ENCODE measurements at places on chromosomes 2 and 18.

- DNase-seq, result no peak
These were observed 4.6 kb downstream of the TGIF1 start for GRCh38 chr18:3454365-3455089.

GRCh38 chr2:186721956-186722355, 28.1 kb downstream of the FAM171B start:
- no peak for DNase-seq

DNA sequence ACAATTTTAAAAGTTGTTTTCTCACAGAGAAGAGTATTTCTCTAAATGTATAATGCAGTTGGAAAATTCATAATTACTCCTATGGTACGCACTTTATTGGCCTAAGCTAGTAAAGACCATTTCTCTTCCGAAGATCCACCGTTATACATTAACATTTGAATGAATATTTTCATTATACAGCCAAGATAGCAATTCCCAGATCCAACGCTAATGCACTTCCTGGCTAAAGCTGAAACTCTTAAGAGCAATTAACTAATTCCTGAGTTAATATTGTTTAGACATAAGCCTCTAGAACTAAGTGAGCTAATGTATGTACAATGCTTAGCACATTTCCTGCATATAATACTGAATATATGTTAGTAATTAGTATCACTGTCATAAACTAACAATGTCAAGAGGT, 56.2 kb downstream of the PDK1 start:
- no peak for DNase-seq

- no peak for DNase-seq
These were observed 151.5 kb downstream of the WDSUB1 start for GRCh38 chr2:159134979-159135378.

- DNase-seq, result no peak
These were observed 96.1 kb downstream of the NRP2 start for GRCh38 chr2:205778356-205778755.

GRCh38 chr18:70421471-70422390, 132.9 kb downstream of the SOCS6 start:
- no peak for DNase-seq

- DNase-seq, result no peak
These were observed 54.4 kb downstream of the CYP1B1 start for GRCh38 chr2:38021589-38021988.

- peak; percentile 61 for DNase-seq
These were observed 45.9 kb upstream of the FAM117B start for GRCh38 chr2:202588647-202589581.

GRCh38 chr2:207960911-207961310, 64.4 kb downstream of the PLEKHM3 start:
- DNase-seq, result no peak

DNA sequence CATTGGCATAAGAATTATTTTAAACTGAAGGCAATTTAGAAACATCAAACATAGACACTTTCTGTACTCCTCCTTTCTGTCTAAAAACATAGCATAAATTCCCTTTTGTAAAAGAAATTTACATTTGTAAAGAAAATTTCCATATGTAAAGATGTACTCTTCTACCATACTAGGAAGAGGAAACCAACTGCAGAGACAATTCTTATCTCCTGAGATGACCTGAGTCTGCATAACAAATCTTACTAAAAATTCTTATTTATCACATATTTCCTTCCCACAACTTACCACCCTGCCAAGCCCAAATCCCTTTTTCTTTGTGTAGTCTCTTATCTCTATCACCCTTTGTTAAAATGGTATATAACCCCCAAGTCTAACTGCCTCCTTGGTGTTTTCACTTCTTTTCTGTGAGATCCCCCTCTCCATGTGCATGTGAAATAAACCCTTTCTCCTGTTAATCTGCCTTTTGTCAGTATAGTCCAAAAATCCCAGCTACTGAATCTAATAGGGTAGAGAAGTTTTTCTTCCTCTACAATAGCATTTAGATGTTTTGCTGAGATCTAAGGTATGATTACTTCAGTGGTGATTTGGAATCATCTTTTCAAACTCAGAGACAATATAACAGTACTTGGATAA, 81.0 kb downstream of the CHN1 start:
- no peak for DNase-seq

- DNase-seq, result no peak
These were observed 8.5 kb upstream of the NCKAP5 start for GRCh38 chr2:133576714-133577113.

DNA sequence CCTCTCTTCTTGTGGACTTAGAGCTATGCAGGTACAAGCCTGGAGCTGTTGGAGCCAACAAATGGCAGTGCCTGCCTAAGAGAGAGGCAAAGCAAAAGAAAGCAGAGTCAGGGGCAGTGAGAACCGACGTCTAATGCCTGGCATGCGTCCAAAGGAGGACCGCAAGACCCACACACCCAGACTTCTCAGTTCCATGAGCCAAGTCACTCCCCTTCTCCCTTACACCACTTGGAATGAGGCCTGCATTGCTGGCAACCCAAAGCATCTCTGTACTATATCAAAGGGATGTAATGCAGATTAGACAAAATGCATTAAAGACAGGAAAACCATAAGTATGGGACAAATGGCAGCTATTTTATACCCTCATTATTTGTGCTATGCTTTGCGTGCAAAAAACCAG, 49.9 kb upstream of the RNU4ATAC start:
- no peak for DNase-seq

GRCh38 chr2:30971231-30972025, 164.2 kb upstream of the CAPN13 start:
- DNase-seq, result no peak

- no peak for DNase-seq
These were observed 324.0 kb upstream of the SETBP1 start for GRCh38 chr18:44356566-44357157.

DNA sequence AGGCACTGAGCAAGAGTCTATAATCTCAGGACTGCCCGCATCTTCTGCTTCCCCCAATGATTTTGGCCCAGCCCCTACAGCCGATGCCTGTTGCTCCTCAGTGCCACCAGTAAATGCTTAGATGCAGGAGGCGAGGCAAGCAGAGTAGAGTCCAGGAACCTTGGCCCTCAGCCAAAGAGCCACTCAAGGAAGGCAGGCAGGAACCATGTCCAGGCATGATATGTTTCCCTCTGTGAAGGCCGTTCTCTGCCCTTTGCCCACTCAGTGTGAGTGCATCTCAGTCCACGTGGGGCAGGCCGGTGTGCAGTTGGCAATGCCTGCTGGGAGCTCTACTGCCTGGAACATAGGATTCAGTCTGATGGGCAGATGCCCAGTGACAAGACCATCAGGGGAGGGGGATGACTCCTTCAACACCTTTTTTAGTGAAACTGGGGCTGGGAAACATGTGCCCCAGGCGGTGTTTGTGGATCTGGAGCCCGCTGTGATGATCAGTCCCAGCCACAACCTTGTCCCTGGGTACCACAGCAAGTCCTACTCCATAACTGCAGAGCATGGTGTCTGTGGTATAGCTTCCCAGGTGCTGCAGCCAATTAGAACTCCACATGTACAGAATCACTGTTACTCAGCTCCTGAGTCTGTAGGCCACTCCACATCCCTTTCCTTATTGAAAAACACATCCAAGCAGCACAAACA, 9.7 kb upstream of the DNAJB2 start:
- DNase-seq, result no peak

DNA sequence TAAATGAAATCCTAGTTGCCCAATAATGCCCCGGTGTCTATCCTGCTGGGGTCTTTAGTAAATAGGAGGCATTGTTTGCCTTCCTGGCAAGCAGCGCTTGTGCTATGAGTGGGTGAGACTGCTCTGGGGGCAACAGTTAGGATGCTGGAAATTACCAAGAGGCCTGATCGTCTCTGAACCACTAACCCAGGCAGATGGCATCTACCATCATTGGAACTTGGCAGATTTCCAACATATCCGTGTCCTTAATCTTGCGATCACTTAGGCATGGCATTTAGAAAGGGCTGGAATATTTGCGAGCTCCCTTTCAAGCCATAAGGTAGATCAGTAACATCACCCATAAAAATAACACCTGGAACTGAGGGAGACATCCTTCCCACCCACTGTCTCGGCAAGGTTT, 18.8 kb upstream of the SH3RF3 start:
- no peak for DNase-seq

DNA sequence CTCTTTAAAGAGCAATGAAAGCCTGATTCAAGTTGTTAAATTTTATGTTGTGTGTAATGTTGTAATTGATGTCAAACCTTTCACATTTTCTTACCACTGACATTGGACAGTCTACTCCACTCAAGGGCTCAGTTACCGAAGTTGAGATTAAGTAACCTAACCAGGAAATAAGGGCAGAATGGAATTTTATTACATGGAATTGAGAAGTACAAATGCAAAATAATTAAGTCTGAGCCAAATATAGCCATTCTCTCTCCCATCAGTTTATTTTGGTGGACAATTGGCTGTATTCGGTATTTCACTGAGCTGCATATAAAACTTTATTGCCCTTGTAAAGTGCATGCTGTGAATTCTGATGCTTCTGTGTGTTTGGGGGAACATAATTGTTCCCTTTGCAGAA, 231.5 kb downstream of the TTC32 start:
- DNase-seq, result no peak

GRCh38 chr2:145012806-145013205, 492.9 kb upstream of the ZEB2 start:
- DNase-seq, result no peak

GRCh38 chr2:166841679-166842078, 46.6 kb upstream of the XIRP2 start:
- DNase-seq, result no peak

DNA sequence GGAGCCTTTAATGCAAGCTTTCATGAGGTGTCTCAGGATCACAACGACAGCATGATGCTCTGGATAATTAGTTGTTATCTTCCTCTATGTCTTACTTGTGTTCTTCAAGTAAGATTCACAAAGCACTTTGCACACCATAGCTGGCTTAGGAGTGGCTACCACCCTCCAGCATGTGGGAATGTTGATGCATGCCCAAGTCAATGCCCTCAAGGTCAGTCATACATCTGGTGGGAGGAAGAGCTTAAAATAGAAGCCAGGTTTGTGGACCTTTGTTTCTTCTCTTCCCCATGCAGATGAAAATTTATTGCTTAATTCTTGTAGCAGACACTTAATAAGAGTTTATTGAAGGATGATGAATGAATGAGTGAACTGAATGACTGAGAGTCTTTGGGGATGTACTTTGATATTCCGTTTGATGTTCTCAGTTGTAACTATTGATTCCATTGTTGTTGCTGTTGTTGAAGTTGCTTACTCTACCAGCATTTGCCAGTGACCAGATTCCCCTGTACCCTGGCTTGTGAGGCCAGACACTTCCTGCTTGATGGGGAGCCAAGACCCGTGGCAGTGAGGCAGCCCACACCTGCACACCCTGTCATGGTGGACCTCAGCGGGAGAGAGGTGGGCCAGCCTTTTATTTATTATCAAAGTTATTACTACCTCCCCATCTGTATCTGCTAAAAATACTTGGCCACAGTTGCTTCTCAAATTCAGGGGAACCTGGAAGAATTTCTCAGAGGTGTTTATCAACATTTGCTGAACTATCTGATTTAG, 137.8 kb downstream of the LAMA3 start:
- no peak for DNase-seq

DNA sequence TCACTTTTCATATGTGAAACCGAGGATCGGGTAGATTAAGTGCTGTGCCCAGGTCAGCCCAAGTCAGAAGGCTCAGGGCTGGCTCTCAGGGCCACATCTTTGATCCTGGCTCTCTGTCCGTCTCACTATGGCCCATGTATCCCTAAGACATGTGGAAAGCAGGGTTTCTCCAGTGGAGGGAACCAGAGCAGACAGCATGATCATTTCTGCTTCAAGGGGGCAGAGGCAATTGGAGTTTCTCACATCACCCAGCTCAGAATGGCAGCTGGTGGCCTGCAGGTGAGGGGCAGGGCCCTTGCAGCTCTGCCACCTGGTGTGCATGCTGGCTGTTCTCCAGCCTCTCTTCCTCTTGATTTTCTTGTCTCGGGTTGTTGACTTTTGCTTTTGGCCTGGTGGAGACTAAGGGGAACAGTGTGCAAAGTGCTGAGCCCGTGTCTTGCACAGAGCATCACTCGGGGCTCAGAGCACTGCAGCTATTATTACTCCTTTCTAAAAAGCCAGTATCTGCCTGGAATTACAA, 27.0 kb downstream of the LDLRAD4 start:
- no peak for DNase-seq

DNA sequence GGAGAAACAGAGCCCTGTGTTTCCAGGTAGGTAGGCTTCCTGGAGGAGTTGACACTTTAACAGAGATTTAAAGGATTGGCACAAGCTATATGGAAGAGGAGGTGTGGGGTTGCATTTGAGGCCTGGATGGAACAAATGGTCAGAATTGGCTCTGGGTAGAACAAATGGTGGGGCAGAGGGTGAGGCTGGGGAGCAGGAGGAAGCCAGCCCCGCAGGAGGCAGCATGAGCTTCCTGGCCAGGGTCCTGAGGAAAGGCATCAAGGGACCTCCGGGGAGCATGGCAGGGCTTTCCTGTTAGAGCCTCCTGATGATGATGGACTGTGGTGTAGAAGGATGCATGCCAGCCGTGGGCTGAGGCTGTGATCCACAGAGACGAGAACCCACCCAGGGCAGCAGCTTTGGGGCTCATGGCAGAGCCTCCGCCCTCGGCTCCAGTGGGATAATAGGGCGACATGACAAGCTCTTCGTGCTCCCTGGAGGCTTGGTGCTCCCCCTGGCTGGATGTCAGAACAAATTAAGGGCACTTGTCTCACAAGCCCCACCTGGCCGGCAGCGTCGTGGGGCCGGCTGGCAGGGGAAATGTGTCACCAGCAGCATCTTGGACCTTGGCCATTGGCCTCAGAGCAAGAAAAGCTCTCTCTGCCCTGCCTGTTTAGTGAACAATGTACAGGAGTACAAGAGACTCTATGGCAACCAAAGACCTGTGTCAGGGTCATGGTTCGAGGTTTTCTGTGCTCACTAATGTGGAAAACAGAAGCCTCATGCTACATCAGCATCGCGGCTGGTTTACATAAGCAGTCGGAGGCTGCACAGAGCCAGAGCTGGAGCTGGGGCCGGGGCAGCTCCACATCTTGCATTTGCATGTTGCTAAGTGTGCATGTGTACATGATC, 153.5 kb downstream of the MYCN start:
- DNase-seq, result no peak

- peak; percentile 40 for DNase-seq
These were observed at the start of gene AFF3 for GRCh38 chr2:100142393-100142792. AFF3 (minus strand) TSS chr2:100142590; CDS start chr2:100104454, 38,136 bp downstream.

DNA sequence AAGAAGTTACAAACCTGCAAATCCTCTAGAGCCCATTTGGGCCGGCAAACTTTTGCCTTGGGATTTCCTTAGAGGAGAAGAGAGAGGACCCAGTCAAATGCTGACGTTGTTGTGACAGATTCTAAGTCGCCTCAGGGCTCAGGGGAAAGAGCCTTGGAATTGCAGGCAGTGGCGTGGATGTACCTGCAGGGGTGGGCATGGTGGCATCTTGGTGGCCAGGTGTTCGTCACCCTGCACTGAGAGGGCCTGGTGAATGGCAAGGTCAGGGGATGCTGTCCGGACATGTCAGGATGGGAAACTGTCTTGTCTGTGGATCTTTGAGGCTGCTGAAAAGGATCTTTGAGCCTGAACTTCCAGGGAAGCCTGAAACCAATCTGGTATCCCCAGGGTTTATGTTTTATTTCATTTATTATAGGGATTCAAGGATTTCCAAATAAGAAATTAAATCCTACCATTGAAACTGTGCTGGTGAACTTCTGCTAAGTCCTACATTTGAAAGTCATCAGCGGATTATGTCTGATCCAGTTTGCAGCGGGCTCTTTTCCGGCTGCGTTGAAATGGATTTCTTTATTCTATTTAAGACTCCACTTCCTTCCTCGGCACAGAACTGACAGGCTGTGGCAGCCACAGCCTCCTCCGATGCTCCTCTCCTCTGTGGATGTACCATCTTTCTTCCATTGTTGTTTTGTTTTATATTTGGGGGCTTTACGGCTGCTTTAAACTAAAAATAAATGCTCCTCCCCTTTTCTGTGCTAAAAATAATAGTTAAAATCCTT, 207.6 kb downstream of the AGAP1 start:
- DNase-seq, result no peak

Data from GM19239 (cell line).